Peyer's patch (tissue), 4 donors: ENCODE measurements at places on chromosomes 6 and 20. TPM values are rescaled to one million over a fixed set of nuclear protein-coding genes. Genes with fewer than 3 reads are reported as not detected.

Gene PKIB
- 48.6 TPM for total RNA-seq

DNA sequence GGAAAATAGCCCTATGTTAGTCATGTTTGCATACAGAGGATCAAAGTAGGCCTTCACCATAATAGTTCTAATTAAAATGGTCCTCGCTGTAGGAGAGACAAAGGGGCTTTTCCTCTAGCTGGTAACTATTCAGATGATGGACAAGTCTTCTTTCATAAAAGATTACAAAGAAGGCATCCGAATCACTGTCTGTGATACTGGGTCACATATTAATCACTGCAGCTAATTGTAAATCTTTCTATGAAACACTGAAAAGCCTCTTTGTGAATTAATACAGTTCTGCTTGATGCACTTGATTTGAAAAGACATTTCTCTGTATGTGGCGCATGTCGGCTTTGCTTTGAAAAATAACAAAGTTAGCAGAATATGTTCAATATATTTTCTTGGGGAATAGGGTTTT is 520.8 kb downstream of the KIF16B start:
- H3K27me3 ChIP-seq = no peaks in the 10 kb centered on the region
- H3K36me3 ChIP-seq = no peaks in the 10 kb centered on the region
- DNase-seq = no peak
- no peak overlapping the region for H3K27ac ChIP-seq
- H3K4me3 ChIP-seq = no peak overlapping the region

Gene WFDC10B
- total RNA-seq = not detected

- no peaks in the 10 kb centered on the region for H3K36me3 ChIP-seq
- no peaks in the 10 kb centered on the region for H3K27me3 ChIP-seq
- H3K27ac ChIP-seq = no peak overlapping the region
- H3K4me1 ChIP-seq = no peaks in the 10 kb centered on the region
- H3K4me3 ChIP-seq = no peak overlapping the region
- DNase-seq = no peak
These were observed 76.0 kb downstream of the MKKS start for GRCh38 chr20:10357974-10358373.

- DNase-seq = no peak
- H3K27ac ChIP-seq = no peak overlapping the region
- no peaks in the 10 kb centered on the region for H3K4me1 ChIP-seq
- H3K27me3 ChIP-seq = no peaks in the 10 kb centered on the region
- no peak overlapping the region for H3K4me3 ChIP-seq
These were observed 485.6 kb upstream of the SYNCRIP start for GRCh38 chr6:86128130-86128814.
